ENCODE measurements at places on chromosomes 3 and 15.

DNA sequence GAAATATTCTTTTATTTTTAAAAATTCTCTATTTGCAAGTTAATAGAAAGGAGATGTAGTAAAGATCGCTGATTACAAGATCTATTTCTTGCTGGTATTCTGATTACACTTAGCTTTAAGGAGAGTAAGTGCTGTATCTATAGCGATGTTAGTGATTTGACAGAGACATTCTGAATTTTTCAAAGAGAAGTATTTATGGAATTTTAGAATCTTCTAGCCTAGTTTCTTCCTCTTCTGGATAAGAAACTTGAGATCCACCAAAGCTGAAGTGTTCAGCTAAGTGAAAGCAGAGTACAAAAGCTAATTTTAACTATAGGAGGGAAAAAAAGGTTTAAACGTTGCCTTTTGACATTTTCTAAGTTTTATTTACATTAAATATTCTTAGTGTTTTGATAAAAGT is 72.1 kb upstream of the RARB start:
- DNase-seq, result no peak

GRCh38 chr3:47409688-47410416 is 29.0 kb downstream of the PTPN23 start:
- no peak for DNase-seq

DNA sequence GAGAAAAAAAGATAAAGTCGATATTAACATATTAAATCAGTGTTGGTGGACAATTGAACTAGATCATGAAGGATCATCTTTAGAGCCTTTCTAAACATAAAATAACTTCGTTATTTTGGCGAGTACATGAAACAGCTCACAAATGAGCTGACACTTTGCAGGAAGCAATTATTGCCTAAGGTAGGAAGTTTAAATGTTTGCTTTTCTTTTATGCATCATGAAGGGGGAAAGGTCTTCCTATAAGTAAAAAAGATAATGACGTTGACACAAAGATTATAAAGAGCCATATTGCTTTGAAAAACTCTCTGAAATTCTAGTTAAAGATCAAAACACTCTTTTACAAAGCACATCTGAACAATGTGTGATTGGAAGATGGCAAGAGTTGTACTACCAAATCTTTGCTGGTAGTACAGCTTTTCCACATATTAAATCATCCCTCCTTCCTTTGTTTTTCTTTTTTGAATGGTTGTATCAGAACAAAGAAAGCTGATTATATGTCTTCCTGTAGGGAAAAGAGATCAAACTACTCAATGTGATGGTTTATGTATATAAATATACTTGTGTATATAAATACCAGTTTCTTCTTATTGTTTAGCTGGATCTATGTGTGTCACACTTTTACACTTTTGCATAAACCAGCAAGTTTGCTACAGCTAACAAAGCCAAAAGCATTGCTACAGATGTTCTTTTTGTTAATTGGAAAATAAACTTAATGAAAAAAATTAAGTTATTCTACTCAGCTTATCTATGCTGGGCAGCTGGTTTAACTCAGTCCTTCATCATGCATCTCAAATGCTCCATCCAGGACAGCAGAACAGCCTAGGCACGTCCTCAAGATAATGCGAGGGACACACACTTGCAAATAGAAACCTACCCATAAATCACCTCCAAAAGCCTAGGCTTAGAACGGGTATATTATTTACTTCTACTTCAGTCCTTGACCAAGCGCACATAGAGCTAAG is 850.8 kb upstream of the ROBO1 start:
- DNase-seq, result no peak

DNA sequence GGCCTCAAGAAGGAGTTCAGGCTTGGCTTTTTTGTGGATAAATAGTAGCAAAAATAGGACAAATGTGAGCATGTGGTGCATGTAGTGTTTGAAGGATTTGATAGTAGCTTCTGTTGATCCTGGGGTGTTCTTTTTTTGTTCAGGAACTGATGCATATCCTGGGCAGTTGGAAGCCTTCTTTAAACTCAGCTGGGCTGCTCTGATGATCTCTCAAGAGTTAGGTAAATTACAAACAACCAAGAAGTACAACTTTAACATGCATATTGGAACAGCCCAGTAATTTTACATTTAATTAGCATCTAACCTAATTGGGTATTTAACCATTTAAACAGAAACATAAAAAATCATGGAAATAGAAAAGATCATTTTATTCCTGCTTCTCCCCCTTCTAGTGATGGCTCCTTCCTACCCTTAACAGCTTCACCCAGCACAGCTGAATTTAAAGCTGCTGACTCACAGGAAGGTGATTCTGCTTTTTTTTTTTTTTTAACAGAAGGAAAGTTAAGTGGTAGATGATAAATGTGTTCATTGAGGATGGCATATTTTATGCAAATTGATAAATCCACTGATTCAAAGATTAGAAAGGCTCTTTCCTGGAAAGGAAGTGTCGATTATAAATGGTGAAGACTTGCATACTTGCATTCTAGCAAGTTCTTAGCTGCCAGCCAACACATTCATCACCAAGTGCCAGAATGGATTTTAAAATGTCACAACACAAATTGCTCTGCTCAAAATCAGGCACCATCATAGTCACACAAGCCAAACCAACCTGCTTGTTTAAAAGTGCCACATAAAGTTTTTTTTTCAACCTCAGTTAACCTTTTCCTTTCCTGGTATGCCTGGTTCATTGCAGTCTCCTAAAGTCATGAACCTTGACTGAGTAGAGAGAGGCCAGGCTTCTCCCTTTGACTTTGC is 20.0 kb downstream of the SLC35G2 start:
- no peak for DNase-seq

GRCh38 chr15:59170295-59171066 is 36.2 kb upstream of the LDHAL6B start:
- peak; percentile 40 for DNase-seq

DNA sequence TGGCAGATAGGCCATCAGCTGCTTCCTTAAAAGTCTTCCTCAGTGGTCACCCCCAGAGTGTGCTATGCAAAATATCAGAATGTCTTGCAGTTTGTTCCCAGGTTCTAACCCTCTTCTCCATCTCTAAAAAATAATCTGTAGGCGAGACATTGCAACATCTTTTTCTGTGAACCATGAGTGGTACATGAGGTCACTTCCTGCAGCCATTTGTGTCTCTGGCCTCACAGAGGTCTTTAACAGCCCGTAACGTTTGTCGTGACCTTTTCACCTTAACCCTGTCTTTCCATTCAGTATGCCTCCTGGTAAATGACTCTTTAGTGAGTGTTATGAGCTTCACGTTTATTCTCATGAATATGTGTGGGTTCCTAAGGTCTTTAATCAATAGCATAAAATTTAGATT is 145.4 kb downstream of the KLHL25 start:
- no peak for DNase-seq

DNA sequence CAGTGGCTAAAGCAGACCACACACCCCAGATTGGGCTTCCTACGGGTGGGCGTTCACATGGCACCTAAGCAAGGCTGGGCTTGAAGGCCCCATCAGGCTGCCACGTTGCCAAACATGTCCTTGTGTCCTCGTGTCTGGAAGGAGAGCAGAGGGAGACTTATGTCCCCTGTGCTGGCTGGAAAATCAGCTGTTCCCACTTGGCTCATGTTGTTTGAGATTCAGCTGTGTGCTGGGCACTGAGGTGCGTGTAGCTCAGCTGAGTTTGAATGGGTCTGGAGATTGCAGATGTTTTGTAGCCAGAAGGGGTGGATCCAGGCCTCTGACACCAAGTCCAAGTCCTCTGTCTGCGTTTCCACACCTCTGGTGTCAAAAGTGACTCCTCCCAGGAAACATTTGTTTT is 34.6 kb downstream of the RLBP1 start:
- no peak for DNase-seq

GRCh38 chr3:149481056-149481455 is 6.6 kb downstream of the TM4SF4 start:
- no peak for DNase-seq

GRCh38 chr3:172106989-172107388 is 67.6 kb downstream of the FNDC3B start:
- no peak for DNase-seq

DNA sequence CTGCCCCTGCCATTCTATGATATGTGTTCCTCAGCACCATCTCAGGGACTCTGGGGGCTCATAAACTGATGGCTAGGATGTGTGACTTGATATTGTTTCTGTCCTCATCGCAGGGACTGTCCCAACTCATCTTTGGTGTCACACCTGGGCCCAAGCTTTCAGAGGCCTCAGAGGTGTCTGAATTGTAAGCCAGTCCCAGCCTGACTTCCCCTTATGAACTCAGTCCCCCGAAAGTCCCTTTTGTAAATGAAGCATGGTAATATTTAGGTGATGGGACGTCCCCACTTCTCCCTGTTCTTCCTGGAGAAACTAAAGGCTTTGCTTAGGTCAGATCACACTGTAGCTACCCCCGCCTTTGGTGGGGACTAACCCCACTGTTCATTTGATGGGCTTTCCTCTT is 142.4 kb upstream of the TLE3 start:
- no peak for DNase-seq

- no peak for DNase-seq
Observed at GRCh38 chr3:177357352-177358090, 160.2 kb upstream of the TBL1XR1 start.

GRCh38 chr3:17469520-17469919 is 272.9 kb downstream of the TBC1D5 start:
- DNase-seq, result no peak

GRCh38 chr3:126130981-126131745 is 47.2 kb upstream of the SLC41A3 start:
- no peak for DNase-seq

GRCh38 chr15:41790756-41791546 is 16.7 kb downstream of the MAPKBP1 start:
- DNase-seq, result no peak

DNA sequence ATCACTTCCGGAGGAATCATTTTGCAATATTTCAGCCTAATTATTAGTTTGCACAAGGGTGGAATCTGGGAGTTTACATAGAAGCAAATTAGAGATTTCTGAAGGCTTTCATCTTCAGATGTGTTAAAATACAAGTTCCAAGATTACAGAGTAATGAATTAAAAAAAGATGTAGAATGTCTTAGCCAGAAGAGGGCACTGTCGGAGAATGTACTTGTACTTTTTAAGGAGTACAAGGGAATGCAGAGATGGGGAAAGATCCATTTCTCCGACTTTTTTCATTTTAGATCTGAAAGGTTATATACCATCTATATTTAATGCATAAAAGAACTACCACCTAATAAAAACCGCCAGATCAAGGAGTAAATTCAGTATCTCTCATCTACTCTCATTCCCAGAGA is 43.1 kb upstream of the WDR5B start:
- no peak for DNase-seq

DNA sequence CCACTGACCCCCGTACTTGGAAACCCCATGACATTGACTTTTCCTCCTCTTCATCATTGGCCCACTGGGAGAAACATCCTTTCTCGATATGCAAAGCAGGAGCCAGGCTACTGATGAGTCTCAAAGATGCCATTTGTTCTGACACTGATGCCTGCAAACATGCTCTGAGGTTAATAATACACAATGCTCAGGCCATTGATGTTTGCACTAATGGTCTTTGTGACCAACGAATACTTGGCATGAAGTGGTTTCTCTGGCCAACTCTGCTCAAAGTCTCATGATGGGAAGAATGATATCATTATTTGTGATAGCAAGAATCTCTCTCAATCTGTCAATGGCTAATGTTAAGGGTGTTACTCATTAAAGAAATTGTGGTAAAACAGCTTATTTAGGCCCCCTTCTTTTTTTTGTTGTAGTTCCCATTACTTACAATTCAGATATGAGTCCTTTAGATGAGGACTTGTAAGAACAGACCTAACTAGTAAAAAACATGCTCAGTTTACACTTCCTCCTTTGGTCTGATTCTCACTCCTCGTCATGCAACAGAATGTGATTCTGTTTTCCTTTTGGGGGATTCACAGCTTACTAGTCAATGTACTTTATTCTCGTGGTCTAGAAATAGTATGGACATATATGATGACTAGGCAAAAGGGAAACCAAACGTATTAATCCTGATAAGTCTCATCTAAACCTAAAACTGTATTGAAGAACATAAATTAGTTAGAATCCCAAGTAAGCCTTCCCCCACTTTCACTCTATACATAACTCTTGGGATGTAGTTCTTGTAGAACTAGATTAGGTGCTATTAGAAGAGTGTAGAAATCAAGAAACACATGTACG is 488.8 kb upstream of the DPPA4 start:
- no peak for DNase-seq

DNA sequence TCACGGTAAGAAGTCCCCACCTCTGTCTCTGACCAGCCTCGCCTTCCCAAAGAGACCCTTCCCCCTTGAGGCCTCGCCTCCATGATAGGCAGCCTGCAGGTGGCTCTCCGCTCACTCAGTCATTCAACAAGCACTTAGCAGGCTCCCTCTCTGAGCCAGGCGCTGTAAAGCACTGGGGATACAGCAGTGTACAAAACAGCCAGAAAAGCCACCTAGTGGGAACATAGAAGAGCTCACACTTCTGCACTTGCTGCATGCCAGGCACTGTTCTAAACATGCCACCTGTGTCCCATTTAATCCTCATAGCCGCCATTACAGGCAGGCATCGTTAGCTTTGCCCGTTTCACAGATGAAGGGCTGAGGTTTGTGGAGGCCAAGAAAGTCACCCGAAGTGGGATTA is 56.0 kb downstream of the SEMA3G start:
- DNase-seq, result no peak

GRCh38 chr3:38455639-38456430 is 2.1 kb downstream of the ACVR2B start:
- DNase-seq, result no peak

- no peak for DNase-seq
Observed at GRCh38 chr3:30710017-30710416, 103.6 kb downstream of the TGFBR2 start.

DNA sequence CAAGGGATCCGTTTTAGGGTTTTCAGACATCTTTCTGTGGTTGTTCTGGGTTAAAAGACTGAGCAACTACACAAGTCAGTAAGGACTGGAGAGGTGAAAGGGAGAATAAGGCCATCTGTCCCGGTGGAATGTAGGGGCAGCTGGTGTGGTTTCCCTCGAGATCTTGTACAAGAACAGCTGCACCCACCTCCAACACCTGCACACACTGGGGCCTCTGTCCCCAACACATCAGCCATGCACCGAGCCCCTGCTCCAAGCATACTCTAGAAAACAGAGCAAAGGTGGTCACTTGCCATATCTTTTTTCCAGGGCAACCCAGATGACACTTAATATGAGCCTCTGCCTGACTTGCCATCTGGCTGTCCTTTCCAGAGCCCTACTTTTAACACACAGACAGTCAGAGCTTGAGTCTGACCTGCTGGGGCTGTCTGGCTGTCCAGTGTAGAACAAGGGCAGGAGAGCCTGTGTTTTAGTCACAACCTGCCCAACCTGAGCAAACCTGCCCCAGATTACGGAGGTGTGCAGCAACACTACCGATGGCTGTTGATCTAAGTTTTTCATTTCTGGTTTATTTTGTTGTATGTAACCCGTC is 12.2 kb downstream of the MAN2A2 start:
- DNase-seq, result no peak

DNA sequence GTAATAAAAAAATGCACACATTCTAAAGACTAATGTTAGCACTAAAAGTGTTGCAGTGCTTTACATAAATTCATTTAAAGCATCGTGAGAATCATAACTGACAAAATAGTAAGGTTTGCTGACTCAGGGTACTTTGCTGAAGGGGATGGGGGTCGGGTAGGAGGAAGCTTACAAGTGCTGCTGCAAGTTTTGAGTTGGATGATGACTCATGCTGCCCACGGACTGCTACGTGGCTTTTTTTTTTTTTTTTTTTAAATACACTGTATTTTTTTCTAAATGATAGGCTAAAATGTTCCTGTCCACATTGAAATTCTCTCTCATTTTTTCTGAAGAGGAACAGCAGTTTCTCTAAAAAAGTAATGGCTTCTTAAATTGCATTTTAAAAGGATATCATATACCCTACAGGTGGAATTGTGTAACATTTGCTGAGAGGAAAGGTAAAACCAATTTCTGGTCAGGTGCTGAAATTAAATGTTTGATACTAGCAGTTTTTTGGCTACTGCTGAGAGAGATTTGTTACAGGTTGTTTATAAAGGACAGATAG is 2.2 kb downstream of the MAPK6 start:
- DNase-seq, result peak; percentile 35

All from thoracic aorta (tissue), 2 donors.